ENCODE measurements at places on chromosomes 1 and 21. TPM values are rescaled to one million over a fixed set of nuclear protein-coding genes. Genes with fewer than 3 reads are reported as not detected.

Gene FAM229A
- polyA plus RNA-seq: 0.87 TPM

DNA sequence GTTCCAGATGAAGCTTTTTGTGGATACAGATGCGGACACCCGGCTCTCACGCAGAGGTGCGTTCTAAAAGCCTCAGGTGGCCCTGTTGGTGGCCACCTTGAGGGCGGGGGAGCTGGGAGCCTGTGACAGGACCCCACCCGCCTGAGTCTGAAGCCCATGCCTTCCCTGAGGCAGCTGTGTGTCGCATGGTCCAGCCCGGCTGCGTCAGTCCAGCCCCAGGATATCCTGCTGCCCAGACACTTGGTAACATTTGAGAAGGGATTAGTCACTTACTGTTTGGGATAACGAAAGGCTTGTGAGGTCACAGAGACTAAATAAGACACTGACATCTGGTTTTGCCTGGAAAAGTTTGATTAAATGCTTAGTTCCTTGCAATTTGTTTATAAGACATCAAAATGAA lies 68.9 kb downstream of the UCK2 start:
- DNase-seq: no peak

GRCh38 chr1:96559181-96559580 lies 162.4 kb upstream of the PTBP2 start:
- DNase-seq: no peak

- no peak for DNase-seq
Measured at GRCh38 chr1:98575955-98576354, 85.6 kb upstream of the SNX7 start.

Gene TCP10L
- polyA plus RNA-seq: 0.16 TPM

GRCh38 chr1:71557138-71557537 lies 476.3 kb upstream of the ZRANB2 start:
- no peak for DNase-seq

GRCh38 chr1:59418363-59419144 lies 121.7 kb downstream of the FGGY start:
- DNase-seq: no peak

DNA sequence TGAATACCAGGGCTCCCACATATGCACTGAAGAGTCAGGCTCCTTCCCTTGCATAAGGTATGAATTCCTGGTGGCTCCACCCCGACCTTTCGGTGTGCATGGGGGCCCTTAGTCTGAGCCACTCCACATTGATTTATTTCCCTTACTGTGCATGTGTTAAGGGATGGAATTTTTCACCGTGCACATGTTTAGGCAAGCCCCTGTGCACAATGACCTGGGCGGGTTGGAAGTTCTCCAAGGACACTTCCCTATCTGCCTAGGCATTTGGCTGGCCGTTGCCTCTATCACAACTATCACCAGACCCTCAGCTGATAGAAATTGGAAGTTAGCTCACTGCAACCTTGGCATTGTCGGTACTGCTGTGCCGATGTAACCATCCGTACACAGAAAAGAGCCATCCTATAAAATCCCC lies 9.7 kb downstream of the S100A6 start:
- DNase-seq: no peak

GRCh38 chr1:41920658-41921057 lies 1.9 kb upstream of the HIVEP3 start:
- DNase-seq: no peak

DNA sequence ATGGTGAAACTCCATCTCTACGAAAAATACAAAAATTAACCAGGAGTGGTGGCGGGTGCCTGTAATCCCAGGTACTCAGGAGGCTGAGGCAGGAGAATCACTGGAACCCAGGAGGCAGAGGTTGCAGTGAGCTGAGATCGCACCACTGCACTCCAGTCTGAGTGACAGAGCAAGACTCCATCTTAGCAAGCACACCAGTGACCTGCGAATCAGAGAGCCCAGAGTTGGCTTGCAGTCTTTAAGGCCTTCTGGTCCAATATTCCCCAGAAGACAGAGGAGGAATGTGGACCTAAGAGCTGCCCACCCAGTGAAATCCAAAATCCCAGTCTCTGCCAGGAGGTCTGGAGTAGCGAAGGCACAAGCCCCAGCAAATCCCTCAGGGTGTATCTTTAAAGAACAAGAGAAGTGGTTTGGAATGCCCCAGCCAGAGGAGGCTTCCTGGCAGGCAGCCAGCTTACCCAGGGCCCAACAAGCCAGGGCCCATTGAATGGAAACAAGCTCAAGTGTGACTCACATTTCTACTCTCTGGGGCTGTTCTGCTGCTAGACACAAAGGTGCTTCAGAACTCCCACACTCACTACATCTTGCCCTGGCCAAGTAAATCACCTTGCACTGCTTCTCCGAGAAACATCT lies 23.9 kb downstream of the GPR161 start:
- DNase-seq: peak; percentile 27

GRCh38 chr1:180033390-180033789 lies 78.8 kb downstream of the CEP350 start:
- DNase-seq: no peak

Gene NBPF10
- polyA plus RNA-seq: 0.04 TPM

DNA sequence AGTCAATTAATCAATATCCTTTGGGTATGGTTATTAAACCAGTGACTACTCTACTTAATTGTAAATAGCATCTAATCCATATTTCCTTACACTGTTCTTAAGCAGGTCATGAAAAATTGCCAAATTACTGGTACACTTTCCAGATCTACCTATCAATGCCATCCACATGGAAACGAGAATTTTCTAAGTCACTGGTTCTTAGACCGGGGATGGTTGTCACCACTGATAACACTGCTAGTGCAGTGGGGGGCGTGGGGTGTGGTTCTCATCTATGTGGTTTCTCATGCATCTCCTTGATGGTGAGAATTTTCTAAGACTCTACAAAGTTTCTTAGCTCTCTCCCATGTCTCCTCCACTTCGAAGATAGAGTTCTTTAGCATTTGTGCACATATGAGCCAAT lies 63.7 kb upstream of the COG2 start:
- no peak for DNase-seq

Gene ARHGEF16
- polyA plus RNA-seq: not detected

Gene AHCTF1
- 15.5 TPM for polyA plus RNA-seq

- DNase-seq: no peak
Measured at GRCh38 chr1:54978528-54979326, 1.7 kb upstream of the TMEM61 start.

Gene NRAS
- polyA plus RNA-seq: 65.1 TPM

- DNase-seq: peak; percentile 87
Measured at GRCh38 chr1:59020151-59020997, 236.5 kb upstream of the JUN start.

- no peak for DNase-seq
Measured at GRCh38 chr1:24175033-24175755, 11.9 kb downstream of the IFNLR1 start.

DNA sequence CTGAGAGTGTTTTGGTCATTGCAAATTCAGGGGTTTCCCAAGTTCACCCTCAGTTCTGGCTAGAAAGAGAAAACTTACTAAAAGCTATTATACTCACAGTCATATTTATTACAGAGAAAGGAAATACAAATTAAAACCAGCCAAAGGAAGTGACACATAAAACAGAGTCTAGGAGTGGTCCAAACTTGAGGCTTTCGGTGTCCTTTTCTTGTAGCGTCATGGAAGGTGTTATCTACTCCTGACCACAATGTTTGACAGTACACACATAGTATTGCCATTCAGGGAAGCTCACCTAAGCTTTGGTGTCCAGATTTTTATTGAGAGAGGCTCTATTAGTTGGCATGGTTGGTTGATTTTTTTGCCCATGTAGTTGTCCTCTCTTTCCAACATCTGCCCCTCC lies 59.0 kb downstream of the SLC35A3 start:
- DNase-seq: no peak

DNA sequence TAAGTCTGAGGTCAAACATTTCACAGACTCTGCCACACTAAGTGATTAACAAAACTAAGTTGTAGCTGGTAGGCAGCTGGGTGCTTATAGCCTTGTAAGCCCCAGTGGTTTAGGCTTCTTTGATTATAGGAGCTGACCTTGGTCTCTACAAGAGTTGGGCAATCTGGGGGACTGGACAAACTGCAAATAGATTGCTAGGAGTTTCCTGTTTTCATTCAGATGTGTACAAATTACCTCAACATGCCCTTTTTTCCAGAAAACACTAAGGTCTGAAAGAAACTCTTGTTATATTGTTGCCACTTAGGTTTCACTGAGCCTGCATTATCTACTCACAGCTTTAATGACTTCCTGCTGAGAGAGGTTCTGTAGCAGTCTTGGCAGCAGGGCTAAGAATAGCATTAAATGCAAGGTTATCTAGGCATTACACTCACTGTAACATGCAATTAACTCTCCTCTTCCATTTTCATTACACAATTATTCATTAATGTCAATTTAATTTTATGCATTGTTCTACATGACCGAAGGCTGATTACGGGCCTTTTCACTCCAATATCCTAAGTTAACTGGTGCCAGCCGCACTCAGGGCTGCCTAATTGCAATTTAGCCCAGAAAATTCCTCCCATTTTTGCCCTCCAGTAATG lies 314.0 kb downstream of the LMO4 start:
- DNase-seq: no peak

DNA sequence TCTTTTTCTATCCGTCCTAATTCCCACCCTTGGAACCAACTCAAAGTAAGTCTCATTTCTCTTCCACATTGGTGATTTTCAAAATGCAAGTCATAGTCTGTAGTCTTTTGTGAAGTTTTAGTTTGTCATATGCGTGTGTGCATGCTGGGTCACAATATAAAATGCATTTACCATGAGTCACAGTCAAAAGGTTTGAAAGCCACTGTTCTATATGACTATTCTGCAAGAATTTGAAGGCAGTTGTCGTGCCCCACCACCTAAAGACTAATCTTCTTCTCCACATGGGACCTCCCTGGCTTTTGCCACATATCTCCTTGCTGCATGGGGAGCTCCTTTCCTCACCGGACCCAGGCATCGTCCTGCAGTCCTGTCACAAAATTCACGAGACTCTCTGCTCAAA lies 1.6 kb downstream of the STPG1 start:
- no peak for DNase-seq

Gene INSRR
- not detected for polyA plus RNA-seq

Gene DPYD
- polyA plus RNA-seq: 7.5 TPM

- peak; percentile 80 for DNase-seq
Measured at GRCh38 chr1:172185211-172185610, 235.3 kb upstream of the C1orf105 start.

Gene GPR3
- polyA plus RNA-seq: 0.96 TPM

DNA sequence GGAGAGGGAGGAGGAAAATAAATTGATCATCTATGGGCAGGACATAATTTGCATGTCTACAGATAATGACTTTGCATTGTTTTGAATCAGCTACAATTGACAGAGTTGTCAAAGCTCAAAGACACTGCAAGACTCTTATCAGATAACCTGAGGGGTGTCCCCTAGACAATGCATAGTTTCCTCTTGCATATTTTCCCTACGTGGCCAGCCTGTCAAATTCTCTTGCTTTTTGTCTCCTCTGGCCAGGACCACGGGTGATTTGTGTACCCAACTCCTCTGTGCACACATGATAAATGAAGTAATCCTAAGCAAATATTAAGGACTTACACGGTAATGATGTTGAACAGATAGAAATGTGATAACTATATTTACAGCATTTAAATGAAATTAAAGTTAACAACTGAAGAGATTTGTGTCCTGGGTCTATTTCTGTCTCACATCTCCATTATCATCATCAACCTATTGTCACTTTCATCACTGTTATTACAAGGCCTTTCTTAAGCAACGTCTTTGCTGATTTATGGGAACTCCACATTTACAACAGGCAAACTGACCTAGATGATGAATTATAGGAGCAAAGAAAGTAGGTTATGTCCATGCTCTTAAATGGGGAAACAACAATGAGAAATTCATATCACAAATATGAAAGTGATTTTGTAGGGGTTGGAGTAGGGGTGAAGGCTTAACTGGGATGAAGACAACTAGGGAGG lies 18.8 kb downstream of the BATF3 start:
- DNase-seq: no peak

Gene ST6GALNAC5
- polyA plus RNA-seq: not detected

GRCh38 chr1:212500983-212501382 lies 68.3 kb downstream of the NENF start:
- no peak for DNase-seq

Gene SLC19A1
- 40.3 TPM for polyA plus RNA-seq

Gene FLG2
- polyA plus RNA-seq: not detected

GRCh38 chr1:94280541-94280940 lies 43.2 kb upstream of the ARHGAP29 start:
- DNase-seq: no peak

Gene BMP8B
- polyA plus RNA-seq: 0.09 TPM

Gene CD1B
- polyA plus RNA-seq: not detected

DNA sequence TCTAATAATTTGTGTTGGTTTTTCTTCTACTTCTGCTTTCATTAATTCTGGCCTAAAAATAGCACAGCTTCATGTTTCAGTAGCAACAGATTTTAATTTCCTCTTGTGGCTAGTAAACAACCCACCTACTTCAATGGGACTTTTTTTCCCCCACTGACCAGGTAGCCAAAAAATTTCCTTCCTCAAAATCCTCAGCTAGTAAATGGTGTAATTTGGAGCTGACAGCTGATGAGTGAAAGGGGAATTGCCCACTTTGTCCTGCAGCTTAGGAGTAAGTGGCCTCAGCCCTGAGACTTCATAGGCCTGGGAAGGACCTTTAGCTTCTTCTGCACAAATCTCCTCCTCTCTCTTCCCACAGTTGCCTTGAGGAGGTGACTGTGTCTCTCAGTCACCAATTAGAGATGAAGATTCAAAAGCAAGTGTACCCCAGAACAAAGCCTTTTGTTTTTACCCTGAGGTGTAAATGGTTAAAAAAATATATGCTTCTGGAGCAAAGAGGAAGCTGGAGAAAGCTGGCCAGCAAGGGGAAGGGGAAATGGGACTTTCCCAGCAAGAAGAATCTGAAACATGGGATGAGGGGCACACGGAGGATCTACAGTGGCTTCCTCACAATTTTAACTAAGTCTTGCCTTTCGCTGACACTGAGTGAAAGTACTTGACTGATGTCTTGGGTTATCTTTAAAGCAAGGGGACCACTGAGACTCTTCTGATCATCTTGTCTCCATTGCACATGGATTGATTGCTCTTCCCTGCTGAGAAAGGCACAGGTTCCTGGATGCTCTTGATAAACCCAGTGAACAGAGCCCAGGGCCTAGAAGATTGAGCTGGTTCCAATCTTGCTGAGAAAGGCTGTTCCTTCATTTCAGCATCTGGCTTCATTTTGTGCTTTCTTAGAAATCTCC lies 35.8 kb upstream of the VCAM1 start:
- peak; percentile 16 for DNase-seq

DNA sequence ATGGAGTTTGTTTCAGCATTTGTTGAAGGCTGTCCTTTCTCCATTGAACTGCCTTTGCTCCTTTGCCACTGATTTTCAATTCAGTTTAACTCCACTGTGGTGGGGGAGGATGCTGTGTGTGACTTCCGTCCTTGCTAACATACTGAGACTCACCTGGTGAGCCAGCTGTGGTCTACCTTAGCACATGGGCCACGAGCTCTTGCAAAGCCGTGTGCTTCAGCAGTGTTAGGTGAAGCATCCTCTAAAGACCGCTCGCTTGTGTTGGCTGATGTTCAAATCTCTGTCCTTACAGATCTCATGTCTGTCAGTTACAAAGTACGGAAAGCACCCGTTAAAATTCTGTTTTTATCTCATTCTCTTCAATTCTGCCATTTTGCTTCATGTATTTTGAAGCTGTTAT lies 3.6 kb upstream of the SPATC1L start:
- DNase-seq: no peak

Gene ALPL
- polyA plus RNA-seq: 0.59 TPM

Gene OR2L2
- not detected for polyA plus RNA-seq

Gene ENSA
- 140 TPM for polyA plus RNA-seq

- DNase-seq: no peak
Measured at GRCh38 chr1:194338241-194338948, 1152.0 kb upstream of the B3GALT2 start.
